ENCODE measurements at places on chromosomes 6 and 20.

DNA sequence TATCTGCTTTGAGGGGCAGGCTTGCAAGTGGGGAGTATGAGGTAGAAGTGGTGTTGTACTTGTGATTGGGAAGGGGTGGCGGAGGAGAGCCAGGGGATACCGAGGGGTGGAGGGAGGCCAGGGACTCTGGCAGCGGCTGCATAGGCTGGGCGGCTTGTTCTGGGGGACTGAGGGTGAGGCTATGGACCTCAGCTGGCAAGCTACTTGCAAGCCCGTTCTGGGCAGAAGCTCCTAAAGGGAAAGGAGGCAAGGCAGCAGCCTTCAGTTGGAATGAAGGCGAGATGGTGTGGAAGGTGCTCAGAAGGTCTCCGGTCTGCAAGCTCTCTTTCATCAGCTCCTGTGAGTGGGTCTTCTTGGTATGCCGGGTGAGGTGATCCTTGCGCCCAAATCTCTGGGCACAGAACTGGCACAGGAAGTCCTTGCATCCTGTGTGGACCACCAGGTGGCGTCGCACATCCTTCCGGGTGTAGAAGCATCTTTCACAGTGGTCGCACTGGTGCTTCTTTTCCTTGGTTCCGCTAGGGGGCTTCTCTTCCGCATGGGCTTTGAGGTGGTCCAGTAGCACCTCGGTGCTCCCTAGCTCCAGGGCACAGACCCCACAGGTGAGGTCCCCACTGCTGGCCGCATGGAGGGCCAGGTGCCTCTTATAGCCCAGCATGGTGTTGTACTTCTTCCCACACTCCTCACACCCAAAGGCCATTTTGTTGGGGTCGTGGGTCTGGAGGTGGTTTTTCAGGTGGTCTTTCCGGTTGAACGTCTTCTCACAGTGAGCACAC, 66.0 kb downstream of the PLAGL1 start:
- no peak for DNase-seq

- peak; percentile 41 for DNase-seq
These were observed 28.3 kb downstream of the PTGIS start for GRCh38 chr20:49539481-49540231.

- DNase-seq = no peak
These were observed 9.1 kb downstream of the SLC18B1 start for GRCh38 chr6:132789396-132789776.

- DNase-seq = no peak
These were observed 767.8 kb downstream of the TFAP2A start for GRCh38 chr6:9647071-9647445.

GRCh38 chr6:100184473-100184872, 190.4 kb upstream of the MCHR2 start:
- no peak for DNase-seq

DNA sequence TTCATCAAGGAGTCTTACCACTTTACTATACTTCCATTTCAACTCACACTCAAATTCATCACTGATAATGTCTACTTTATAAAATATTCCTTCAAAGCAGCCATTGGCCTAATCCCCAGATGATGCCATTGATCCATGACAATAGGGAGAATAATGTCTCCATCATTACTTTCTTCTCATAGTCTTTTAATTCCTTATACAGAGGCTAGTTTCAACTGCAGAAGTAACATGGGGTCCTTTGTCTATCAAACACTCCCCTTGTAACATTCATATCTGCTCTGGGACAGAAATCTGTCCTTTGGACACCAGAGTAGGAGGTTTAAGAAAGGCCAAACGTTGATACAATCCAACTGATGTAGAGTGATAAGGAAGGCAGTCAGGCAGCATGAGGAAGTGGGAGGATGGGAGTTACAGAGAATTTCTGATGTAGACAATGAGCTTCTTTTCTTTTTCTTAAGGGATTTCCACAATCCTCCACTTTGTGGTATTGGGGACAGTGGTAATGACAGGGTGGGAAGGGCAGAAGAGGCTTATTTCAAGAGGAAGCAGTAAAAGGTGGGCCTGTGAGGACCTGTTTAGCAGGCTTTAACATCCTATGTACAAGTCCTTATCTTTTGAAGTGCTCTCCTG, 18.9 kb upstream of the HLA-DOA start:
- no peak for DNase-seq

DNA sequence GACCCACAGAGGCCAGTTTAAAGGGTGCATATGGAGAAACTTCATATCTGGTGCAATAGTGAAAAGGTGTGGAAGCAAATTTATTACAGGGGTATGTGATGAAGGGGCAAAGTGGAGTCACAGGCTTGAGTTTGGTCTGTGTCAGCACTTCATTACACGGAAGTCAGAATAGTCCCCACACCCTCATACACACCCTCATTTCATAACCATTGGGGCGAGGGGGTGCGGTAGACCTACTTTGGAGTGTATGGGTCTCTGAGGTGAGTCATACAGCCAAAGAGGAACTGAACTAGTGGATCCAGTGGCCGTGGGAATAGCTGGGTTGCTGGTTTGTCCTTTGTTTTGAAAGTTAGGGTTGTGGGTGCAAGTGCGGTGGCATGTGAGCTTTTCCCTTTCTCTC, 3.3 kb downstream of the TM9SF4 start:
- no peak for DNase-seq

- DNase-seq = no peak
These were observed 97.4 kb downstream of the ATXN1 start for GRCh38 chr6:16663901-16664300.

DNA sequence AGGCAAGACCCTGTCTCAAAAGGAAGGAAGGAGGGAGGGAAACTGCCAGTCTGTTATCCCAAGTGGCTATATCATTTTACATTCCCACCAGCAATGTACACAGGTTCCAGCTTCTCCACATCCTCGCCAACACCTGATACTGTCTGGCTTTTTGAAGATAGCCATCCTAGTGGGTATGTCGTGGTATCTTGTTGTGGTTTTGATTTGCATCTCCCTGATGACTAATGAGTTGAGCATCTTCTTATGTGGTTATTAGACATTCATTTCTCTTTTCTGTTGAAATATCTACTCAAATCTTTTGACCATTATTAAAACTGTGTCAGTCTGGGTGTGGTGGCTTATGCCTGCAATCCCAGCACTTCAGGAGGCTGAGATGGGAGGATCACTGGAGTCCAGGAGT, 47.9 kb upstream of the ARID1B start:
- no peak for DNase-seq

- DNase-seq = no peak
These were observed 24.6 kb upstream of the CCDC167 start for GRCh38 chr6:37524025-37524969.

- DNase-seq = no peak
These were observed 15.0 kb downstream of the CALHM6 start for GRCh38 chr6:116476002-116476678.

DNA sequence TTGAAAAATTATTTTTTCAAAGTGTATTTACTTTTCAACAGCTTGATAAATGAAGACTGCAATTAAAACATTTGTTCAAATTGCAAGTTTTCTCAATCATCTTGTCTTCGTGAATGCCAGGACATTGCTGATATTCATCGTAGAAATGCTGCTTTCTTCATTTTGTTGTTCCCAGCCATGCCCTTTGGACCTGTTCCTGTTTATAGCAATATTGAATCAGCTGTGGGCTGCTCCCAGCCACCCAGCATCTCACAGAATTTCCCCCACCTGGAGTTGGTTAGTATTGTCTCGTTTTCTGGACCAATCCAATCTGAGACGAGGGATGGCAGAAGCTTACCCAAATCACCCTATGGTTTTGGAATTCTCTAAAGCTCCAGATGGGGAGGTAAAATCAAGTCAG, 40.8 kb downstream of the SLC22A2 start:
- DNase-seq = no peak

- DNase-seq = no peak
These were observed 48.4 kb downstream of the MAP3K7 start for GRCh38 chr6:90538278-90539046.

- DNase-seq = no peak
These were observed 8.5 kb upstream of the CST11 start for GRCh38 chr20:23461180-23461579.

DNA sequence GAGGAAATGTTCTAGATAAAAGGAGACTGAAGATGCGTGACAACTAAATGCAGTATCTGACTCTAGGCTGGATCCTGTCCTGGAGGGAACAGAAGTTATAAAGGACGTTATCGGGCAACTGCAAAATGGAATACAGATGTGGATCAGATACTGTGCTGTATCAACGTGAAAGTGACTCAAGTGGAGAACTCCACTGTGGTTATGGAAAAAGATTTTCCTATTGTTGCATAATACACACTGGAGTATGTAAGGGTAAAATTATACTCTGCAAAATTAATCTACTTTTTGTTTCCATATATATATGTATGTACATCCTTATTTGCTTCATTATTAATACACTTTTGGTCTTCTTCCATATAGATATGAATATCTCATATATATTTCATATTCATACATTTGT, 654.0 kb downstream of the QKI start:
- no peak for DNase-seq

GRCh38 chr6:11869672-11870340, 91.2 kb upstream of the ADTRP start:
- DNase-seq = no peak

- no peak for DNase-seq
These were observed 249.5 kb downstream of the ADGRG6 start for GRCh38 chr6:142551274-142551811.

GRCh38 chr6:169965657-169966311, 214.4 kb downstream of the ERMARD start:
- DNase-seq = no peak

GRCh38 chr20:3716195-3716834, 3.9 kb upstream of the SIGLEC1 start:
- peak; percentile 46 for DNase-seq

GRCh38 chr20:25277941-25278521, 30.1 kb downstream of the PYGB start:
- no peak for DNase-seq

DNA sequence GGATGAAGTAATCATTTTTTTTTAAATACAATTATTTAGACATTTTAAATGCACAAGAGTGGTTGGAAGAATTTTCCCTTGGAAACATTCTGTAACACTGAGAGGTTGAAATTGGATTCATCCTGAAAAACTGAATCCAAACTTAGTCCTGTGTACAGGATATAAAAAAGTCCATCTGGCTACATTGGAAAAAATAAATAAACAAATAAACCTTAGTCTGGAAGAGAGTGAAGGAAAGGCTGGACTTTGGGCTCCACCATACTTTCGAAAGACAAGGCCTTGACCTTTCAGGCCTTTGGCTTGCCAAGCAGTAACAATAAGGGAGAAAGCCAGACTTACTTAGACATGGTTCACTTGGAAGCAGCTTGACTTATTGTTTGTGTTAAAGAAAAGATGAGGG, 664.3 kb downstream of the TENT5A start:
- DNase-seq = no peak

GRCh38 chr6:35610830-35611229, 77.9 kb downstream of the FKBP5 start:
- DNase-seq = no peak

DNA sequence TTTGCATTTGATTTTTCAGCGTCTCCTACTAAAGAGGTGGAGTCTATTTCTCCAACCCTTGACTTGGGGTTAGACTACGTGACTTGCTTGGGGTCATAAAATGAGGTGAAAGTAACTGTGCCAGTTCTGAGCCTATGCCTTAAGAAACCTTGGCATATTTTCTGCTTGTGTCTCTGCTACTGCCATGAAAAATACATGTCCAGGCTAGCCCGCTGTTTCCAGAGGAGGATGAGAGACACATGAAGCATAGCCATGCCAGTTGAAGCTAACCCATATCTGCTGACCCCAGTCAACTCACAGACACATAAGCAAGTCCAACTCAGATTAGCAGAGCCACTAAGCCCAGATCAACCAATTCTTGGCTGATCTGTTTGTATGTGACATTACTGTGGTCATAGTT, 38.7 kb downstream of the SCP2D1 start:
- DNase-seq = no peak

DNA sequence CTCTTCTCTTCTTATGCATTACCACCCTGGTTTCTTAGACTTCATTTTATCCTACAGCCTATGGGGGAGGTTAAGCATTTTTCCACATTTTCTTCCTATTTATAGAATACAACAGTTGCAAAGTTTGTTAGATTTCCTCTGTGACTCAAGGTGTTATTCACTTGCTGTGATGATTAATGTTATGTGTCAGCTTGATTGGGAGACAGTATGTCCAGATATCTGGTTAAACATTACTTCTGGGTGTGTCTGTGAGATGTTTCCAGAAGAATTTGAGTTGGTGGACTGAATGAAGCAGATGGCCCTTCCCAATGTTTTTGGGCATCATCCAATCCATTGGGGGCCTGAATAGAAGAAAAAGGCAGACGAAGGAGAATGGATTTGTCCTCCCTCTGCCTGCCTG, 131.3 kb downstream of the C6orf118 start:
- DNase-seq = no peak
